ENCODE measurements at places on chromosomes 2 and 18.

DNA sequence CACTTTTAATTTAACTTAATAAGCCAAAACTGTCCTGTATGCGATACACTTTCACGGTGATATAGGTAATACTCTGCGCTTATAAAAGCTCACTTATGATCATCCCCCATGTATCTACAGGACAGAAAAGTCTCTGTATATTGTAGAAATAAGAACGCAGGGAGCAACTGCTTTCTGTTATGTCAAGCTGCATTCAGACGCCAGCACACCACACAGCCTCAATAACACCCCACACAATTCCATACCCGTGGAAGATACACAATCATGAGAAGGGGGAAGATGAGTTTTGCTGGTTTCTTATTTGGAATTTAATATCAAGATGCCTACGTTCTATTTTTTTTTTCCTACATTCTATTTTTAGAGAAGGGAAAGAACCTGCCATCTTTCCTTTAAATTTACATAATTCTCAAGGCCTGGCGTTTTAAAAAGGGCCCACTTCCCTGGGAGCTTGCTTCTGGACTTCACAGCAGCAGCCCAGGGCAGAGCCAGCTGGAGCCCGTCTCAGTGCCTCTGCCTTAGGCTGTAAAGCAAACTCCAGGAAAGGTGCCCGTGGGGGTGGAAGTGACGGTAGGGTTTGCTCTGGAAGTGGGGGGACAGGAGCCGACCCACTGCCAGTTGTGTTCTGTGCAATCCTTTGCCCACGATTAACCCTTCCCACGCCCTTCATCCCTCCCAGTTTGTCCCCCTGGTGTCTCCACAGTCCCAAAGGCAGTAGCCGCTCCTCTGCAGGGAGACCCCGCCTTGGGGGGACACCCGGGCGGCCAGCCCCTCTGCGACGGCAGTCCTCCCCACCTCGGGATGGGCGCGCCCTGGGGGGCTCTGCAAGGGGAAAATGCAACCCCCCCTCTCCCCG is 5.3 kb downstream of the PTGR3 start:
- DNase-seq: no peak

- DNase-seq: no peak
Observed at GRCh38 chr2:69149631-69150215, 136.7 kb downstream of the ANTXR1 start.

GRCh38 chr2:27420996-27421395 is 7.4 kb upstream of the NRBP1 start:
- DNase-seq: no peak

- no peak for DNase-seq
Observed at GRCh38 chr2:205367331-205367935, 314.9 kb upstream of the NRP2 start.

GRCh38 chr2:1723397-1724042 is 20.8 kb downstream of the PXDN start:
- DNase-seq: no peak

GRCh38 chr2:60596411-60596810 is 43.0 kb upstream of the BCL11A start:
- peak; percentile 62 for DNase-seq

- DNase-seq: no peak
Observed at GRCh38 chr2:55877087-55877436, 46.5 kb downstream of the EFEMP1 start.

DNA sequence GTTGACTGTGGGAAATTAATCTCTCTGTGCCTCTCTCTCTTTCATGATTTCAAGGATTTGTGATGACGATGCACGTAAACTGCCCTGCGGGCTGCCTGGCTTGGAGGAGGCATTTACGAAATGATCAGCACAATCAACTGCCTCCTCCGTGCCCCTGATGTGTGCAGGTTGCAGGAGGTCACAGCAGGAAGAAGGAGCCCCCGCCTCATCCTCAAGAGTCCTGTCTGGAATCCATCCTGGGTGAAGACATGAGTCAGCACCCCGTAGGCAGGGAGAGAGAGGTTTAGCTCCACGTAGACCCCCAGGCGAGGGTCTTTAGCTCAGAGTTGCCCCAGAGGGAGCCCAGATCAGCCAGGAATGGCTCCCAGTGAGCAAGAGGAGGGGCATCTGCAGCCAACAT is 17.1 kb upstream of the TEX51 start:
- no peak for DNase-seq

- no peak for DNase-seq
Observed at GRCh38 chr2:11560806-11561205, 27.0 kb downstream of the GREB1 start.

DNA sequence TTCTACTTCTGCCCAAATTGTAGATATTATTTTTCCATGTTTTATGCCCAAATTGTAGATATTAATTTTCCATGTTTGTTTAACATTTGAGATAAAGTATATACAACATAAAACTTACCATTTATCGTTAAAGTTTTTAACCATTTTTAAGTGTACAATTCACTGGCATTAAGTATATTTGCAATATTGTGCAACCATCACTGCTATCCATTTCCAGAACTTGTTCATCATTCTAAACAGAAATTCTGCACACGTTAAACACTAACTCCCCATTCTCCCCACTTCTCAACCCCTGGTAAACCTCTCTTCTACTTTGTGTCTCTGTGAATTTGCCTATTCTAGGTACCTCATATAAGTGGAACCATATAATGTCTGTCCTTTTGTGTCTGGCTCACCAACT is 162.1 kb downstream of the MGAT5 start:
- DNase-seq: no peak

GRCh38 chr2:188969236-188969635 is 4.9 kb upstream of the COL3A1 start:
- DNase-seq: no peak

GRCh38 chr18:27863780-27864430 is 313.0 kb downstream of the CDH2 start:
- DNase-seq: no peak

- DNase-seq: no peak
Observed at GRCh38 chr2:168090366-168091135, 156.8 kb downstream of the STK39 start.

GRCh38 chr2:85889627-85890281 is 964 bp upstream of the ST3GAL5 start:
- DNase-seq: no peak

GRCh38 chr2:148989882-148990493 is 48.5 kb upstream of the LYPD6B start:
- peak; percentile 88 for DNase-seq

DNA sequence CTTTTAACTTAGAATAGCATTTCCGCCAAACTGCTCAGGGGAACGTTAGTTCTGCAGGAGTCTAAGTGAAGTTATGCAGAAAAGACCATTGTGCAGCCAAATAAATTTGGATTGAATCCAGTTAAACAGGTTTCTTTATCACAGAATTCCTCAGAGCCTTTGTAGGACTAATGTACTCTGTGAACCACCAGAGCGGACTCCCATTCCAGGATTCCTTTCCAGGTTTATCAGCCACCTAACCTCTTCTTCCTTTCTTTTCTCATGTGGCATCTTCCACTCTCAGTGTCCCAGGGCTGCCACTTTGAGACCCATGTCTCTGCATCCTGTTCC is 350.4 kb downstream of the TSN start:
- no peak for DNase-seq

GRCh38 chr2:144240656-144241339 is 279.1 kb downstream of the ZEB2 start:
- DNase-seq: no peak

DNA sequence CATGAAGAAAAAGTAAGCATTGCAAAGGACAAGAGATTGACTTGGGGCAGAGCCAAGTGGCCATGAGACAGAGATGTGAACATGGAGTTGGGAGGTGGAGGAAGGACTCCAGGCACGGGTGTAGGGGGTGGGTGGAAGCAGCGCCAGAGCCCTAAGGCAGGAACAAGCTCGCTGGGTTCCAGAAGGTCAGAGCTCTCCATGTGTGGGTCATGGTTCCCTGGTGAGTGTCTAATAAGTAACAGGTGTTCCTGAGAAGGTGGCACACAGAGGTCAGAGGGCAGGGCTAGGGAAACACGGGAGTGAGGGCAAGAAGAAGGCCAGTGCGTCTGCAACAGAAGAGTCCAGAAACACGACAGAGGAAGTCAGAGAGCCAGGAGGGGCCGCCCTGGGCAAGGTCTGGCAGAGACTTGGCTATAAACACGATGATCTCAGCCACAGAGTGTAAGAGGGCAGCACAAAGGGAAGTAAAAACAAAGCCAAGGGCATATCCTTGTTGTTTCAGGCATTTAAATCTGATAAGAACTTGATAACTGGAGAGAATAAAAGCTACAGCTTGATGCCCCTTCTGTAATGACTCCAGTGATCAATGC is 260.8 kb downstream of the TGIF1 start:
- peak; percentile 65 for DNase-seq

DNA sequence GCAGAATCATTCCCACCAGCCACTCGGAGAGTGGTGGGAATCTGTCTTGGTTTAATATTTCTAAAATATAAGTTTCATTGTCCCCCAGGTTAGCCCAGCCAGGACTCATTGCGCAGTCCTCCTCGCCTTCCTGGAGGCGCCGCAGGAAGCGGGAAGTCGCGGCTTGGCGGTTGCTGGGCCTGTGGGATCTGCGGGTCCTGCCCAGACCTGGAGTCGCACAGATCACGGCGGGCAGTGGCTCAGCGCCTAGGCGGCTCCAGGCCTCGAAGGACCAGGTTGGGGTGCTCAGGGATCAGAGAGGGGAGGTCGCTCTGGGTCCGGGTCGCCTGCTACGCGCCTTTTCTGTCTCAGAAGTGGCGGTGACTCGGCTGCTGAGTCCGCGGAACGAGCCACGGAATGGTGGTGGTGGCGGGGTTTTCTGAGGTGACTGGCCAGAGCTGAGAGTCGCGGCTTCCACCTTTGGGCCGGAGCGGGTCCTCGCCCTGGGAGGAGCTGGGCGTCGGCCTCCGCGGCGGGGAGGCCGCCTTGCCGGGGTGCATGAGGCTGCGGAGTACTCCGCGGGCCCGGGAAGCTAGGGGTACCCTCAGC is 2.6 kb downstream of the HOXD3 start:
- DNase-seq: no peak

DNA sequence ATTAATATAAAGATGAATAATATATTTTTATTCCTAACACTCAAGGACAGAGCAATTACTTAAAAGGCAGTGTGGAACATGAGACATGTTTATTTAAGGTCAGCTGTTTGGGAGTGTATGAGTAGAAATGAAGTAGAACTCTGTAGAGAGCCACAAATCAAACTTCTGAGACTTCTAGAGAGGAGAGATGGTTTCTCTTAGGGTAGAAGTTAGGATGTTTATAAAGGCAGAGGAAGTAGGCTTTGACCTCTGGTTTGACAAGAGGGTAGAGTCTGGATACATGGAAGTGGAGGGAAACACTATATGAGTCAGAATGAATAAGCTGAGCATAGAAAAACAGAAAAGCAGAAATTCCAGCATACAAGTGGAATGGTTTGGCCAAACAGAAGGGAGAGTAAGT is 262.1 kb upstream of the KLHL14 start:
- no peak for DNase-seq

- no peak for DNase-seq
Observed at GRCh38 chr2:127407661-127408003, 10.6 kb upstream of the PROC start.

- no peak for DNase-seq
Observed at GRCh38 chr18:6595666-6596065, 133.8 kb upstream of the ARHGAP28 start.

GRCh38 chr2:96353032-96353561 is 17.5 kb downstream of the NCAPH start:
- peak; percentile 87 for DNase-seq

DNA sequence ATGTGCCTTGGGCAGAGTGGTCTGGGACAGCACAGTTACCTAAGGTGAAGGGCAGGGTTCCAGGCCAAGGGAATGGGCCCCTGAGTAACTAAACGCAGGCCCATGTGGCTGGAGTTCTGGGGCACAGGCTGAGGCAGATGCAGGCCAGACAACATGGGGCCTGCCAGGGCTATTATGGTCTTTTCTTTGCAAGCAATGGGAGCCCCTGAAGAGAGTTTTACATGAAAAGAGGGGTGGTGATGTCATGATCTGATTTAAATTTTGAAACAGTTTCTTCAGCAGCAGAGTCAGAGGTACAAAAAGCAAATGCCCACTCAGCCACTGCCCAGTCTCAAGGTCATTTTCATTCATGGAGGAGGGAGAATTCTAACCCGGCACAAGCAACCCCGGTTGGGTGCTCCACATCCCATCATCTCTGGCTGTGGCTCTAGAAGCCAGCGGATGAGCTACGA is 5.6 kb downstream of the CHST10 start:
- no peak for DNase-seq

DNA sequence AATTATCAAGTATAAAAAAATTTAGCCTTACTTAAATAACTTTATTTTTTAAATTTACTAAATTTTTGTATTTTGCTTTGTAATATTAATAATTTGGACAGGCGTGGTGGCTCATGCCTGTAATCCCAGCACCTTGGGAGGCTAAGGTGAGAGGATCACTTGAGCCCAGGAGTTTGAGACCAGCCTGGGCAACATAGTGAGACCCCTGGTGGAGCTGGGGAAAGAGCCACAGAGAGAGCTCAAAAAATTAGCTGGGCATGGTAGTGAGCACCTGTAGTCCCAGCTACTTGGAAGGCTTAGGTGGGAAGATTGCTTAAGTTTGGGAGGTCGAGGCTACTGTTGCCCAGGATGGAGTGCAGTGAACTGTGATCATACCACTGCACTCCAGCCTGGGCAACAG is 143.5 kb downstream of the B3GNT2 start:
- DNase-seq: no peak

DNA sequence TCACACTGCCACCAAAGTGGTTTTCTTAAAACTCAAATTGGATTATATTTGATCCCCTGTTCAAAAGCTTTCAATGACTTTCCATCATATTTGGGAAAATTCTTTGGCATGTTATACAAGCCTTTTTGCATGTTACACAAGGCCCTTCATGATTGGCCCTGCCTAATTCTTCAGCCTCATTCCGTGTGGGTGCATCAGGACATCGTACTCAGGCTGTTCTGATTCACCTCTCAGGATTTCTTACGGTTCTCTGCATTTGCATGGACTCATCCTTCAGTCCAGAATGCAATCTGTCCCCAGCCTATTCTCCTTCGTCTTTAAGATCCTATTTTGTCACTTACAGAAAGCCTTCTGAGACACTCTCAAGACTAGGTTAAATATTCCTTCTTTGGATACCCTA is 107.8 kb downstream of the LYPD1 start:
- DNase-seq: no peak

GRCh38 chr2:7045601-7046590 is 128.7 kb downstream of the RNF144A start:
- peak; percentile 77 for DNase-seq

- no peak for DNase-seq
Observed at GRCh38 chr18:32910694-32911296, 138.0 kb upstream of the KLHL14 start.
